ENCODE measurements at places on chromosomes 2 and 18.
A peak's percentile ranks its signal among the peaks of the same experiment; 100 is the strongest.

- no peak for DNase-seq
Measured at GRCh38 chr18:72325307-72325706, 218.8 kb downstream of the CBLN2 start.

DNA sequence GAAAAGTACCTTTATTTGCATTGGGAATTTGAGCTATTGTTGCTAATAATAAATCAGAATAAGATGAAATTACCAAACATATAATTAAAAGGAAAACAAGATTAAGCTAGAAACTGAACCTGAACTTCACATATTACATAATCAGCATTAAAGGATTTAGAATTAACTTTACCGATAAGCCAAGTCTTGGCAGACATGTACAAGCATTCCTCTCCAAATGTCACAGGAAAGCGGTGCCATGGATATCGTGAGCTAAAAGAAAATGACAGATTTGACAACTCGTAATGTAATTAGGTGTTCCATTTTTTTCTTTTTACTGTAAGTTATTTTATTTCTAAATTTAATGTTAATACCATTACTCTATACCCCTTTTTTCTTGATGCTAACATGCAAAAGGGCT, 55.1 kb upstream of the CD302 start:
- no peak for DNase-seq

DNA sequence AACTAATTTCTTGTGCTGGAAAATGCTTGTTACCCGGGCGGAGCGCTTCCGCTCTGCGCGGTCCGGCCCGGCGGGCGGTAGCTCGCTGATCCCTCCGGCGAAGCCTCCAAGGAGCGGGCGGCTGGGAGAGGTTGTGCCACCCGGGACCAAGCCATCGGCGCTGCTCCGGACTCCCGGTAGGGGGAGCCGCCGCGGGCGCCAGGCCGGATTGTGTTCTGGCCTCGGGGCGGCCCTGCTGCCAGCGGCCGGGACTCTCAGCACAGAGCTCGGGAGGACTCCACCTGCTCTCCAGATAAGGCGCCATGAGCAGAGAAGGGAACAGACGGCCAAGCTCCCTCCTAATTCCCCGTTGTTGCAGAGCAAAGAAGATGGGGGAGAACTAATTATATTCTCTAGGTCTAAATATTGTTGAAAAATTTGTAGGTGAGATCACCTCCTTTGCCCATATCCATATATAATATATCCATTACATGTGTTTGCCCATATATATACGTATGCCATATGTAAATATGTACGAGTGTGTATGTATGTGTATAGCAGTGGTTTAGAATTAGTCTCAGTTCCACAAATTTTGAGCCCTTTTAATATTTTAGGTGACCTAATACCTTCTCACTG, 13.8 kb upstream of the SATB2 start:
- peak; percentile 86 for DNase-seq

- no peak for DNase-seq
Measured at GRCh38 chr18:10130606-10131005, 216.8 kb downstream of the VAPA start.

- no peak for DNase-seq
Measured at GRCh38 chr2:110748489-110748867, 16.1 kb downstream of the ACOXL start.

DNA sequence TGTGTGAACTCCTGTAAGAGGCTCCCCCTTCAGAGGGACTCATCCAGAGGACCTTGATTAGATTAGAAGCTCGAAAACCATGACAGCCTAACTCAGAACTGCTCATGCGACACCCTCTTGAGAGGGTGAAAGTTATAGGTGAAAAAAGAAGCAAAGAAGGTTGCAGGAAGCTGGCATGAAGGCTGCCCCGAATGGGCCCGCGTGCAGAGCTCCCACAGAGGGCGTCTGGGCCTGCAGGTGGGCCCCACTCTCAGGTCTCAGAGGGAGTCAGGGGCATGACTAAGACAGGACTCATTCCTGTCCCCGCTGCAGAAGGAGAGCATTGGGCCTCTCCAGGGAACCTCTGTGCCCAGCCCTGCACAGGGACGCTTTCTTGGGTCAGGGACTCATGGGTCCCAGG, 235.4 kb downstream of the EIPR1 start:
- DNase-seq: no peak

DNA sequence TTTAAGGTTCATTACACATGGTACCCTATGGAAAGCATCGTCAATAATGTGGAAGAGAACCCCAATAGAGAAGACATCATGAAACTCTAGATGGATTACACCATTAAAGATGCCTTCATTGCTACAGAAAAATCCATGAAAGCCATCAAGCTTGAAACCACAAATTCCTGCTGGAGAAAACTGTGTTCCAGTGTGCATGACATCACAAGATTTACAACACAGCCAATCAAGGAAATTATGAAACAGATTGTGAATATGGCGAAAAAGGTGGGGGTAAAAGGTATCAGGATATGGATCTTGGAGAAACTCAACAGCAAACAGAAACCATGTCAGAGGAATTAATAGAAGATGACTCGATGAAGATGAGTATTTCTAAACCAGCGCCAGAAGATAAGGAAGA, 200.0 kb downstream of the SLC4A10 start:
- no peak for DNase-seq

DNA sequence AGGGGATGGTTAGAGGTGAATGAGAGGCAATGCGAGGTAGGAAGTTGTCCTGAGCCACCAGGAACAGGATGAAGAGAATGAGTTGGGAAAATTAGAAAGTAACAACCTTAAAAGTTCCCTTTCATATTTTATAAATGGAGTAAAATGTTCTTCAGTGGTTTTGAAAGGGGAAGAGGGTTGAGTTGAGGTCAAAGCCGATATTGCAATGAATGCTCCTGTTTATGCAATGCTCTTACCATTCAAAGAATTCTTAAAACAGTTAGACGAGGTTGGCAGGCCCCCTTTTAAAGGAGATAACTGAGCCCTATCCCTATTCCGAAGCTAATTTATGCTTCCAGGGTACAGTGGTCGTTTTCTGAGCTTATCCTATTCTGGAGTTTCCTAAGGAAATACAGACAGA, 2110.3 kb upstream of the CELF4 start:
- no peak for DNase-seq

DNA sequence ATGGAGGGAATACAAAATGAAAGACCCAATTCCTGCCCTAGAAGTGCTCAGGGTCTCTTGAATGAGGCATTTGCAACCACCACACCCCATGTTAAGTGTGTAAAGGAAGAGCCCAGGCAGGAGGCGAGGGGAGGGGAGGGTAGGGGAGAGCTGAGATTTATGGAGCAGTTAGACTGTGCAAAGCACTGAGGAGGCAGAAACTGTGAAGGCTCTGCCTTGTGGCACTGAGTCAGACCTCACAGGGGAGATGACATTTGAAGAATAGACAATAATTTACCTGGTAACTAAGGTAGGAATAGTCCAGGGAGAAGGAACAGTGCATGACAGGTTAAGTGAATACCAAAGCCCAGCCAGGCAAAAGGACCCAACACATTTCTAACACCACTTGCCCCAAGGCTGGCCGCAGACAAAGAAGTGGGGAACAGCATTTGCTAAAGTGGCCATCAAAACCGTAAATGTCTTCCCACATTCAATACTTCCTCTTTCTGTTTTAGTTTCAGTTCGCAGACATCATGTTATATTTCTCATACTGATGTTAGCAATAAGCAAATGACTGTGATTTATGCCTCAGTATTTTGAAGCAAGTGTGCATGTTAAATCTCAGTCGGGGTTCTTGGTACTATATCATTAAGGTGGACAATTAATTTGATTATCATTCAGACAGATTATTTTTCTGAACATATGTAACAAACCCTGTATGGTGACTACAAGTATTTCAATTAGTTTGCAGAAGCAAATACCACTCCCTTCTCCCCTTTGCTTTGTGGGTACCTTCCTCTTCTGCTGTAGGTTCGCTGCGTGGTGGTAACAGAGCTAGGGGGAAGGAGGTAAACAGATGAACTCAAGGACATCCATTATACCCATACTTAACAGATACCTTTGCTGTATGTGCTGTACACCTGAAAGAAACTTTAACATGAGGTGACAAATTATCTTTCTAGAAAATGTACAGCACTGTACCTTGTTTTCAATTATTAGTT, 27.5 kb downstream of the CDH20 start:
- no peak for DNase-seq

DNA sequence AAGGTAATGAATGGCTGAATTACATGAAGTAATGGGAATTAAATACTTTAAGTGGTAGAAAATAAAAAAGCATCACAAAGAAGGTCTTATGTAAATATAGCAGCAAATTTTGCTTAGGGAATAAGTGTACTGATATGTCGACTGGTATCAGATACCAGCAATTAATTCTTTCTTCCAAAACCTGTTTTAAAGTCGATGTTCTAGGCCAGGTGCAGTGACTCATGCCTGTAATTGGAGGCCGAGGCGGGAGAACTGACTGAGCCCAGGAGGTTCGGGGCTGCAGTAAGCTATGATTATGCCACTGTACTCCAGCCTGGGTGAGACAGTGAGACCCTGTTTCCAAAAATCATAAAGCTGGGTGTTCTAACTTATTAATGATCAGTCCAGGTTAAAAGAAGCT, 30.3 kb downstream of the SP3 start:
- no peak for DNase-seq

- no peak for DNase-seq
Measured at GRCh38 chr2:62800618-62801017, 95.1 kb downstream of the EHBP1 start.

- no peak for DNase-seq
Measured at GRCh38 chr2:220696280-220696669, 875.8 kb downstream of the EPHA4 start.

DNA sequence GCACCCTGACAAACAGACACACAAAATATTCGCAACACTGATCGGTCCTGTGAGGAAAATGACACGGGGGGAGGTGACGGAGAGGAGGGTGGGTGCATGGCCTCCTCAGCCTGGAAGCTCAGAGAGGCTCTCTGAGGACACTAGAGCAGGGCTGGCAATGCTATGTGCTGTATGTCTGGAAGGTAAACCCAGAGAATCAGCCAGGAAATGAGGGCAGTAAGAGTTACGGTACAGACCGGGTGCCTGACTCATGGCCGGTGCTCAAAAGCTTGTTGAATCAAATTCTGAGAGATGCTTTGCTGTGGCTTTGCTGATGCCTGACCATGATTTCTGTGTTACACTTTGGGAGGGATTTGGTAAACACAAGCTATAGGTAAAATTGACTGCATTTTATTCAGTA, 81.9 kb downstream of the CCDC93 start:
- no peak for DNase-seq

DNA sequence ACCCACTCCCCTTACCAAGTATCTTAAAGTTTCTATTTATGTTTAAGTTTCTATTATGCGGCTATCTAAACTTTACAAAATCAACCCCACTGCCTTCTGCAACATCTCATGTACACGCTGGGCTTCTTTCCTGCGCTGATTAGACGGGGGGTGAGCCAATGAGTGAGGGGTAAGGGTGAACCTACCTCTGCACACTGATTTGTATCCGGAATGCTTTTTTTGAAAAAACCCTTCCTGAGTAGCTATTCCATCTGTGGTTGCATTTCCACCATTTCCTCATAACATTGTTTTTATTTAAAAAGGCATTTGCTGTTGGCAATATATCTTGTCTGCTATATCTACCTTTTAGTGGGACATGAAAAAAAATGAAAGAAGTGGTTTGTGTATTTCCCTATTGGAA, 6.3 kb downstream of the ALPG start:
- no peak for DNase-seq

GRCh38 chr2:184597571-184597991, 748 bp upstream of the ZNF804A start:
- DNase-seq: peak; percentile 19

DNA sequence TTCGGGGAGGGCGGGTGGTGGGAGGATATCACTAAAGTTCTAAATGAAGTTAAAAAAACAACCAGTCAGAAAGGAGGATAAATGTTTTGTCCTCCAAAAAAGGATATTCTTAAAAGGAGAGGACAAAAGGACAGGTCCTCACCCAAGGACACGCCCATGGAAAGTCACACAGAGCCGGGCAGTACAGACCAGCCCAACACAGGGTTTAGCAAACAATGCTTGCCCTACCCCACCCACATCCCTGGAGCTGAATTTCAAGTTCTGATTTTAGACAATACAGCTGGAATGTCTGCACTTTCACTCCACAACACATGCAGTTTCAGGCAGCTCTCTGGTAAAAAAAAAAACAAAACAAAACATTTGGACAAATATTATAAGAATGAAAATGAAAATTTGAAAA, 67.9 kb downstream of the SLC9A4 start:
- DNase-seq: peak; percentile 27

DNA sequence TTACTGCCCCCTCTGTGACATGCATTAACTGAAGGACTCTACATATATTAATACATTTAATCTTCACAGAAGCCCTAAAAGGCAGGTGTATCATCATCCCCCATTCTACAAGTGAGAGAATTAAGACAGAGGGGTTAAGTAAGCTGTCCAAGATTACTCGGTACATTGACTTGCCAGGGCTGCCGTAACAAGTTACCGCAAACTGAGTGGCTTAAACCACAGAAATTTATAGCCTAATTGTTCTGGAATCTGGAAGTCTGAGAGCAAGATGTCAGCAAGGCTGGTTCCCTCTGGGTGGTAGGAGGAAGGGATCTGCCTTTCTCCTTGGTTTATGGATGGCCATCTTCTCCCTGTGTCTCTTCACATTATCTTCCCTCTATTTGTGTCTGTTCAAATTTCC, 605.5 kb downstream of the EPHA4 start:
- no peak for DNase-seq

- DNase-seq: no peak
Measured at GRCh38 chr2:139622691-139623090, 842.5 kb upstream of the NXPH2 start.

- no peak for DNase-seq
Measured at GRCh38 chr2:155060896-155061295, 362.4 kb downstream of the KCNJ3 start.

GRCh38 chr2:148725564-148725963, 81.0 kb downstream of the EPC2 start:
- DNase-seq: no peak

DNA sequence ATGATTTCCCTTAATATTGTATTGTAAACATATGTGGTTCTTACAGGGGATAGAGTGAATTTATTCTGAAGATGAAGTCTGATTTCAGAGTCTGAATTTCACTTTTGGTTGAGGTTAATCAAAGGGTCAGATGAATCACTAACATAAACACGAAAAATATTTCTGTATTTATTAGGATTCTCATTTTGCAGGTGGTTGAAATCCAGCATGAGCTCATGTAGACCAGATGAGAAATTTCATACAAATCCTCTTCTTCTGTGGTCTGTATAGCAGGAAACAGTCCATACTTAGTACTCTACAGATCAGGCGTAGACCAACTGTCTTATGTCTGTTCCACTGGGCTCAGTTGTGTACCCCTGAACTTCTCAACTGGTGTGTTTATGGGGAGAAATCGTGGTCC, 157.8 kb downstream of the BABAM2 start:
- DNase-seq: no peak
